ENCODE measurements at places on chromosomes 7 and 10.

- DNase-seq, result no peak
Measured at GRCh38 chr7:44889086-44889781, 3.9 kb upstream of the PURB start.

DNA sequence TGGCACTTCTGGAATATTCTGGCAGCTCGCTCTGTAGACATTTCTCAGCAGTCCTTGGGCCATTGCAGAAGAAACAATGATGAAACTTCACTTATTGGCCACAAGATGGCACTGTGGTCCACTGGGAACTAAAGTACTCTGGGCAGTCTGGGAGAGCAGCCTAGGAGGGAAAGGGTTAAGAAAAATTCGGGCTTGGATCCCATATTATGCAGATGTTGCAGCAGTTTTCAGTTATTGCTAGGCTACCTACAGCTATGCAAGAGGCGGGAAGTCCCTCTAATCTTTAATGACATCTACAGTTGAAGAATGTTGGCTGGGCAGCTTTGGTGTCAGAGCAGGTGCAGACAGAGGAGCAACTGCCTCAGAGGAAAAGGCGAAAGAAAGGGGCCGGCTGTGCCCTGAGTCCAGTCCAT, 201.7 kb upstream of the PRSS58 start:
- peak; percentile 84 for DNase-seq

DNA sequence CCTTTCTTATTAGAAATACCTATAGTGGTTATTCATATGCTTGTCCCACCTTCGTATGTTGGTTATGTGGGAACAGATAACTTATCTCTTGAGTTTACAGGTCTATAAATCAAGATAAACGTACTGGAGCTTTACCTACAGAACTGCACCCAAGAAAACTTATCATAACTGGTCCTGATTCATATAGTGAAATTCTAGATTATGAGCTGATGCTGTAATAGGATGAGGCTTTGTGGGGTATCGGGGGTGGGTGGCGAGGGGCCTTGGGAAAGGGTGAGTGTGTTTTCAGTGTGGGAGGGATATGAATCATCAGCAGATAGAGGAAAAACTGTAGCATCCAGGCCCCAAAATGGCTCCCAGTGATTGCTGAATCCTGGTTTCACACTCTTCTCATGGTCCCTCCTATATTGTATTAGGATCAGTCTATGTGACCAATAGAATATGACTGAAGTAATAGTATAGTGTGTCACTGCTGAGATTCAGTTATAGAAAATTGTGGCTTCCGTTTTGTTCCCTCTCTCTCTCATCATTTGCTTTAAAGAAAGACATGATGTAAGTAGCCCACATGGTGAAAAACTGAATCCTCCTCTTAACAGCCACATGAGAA, 706.8 kb upstream of the LRRTM3 start:
- no peak for DNase-seq

DNA sequence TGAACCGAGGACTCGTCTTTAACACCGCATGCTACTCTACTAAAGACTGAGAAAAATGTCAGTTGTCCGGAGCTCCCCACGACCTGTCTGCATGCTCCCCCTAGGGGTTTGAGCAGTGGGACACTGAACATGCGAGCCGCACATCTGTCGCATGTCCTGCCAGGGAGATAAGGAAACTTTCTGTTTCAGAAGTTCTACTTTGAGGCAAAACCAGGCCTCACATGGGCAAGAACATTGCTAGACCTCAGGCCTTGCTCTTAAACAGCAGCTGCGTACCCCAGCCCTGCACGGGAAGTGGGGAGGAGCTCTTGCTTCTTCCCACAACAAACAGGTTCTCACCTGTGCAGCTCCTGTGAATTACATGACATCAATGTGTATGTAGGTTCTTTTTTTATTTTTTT, 30.3 kb upstream of the HERPUD2 start:
- no peak for DNase-seq

- no peak for DNase-seq
Measured at GRCh38 chr7:87648316-87648715, 20.1 kb downstream of the RUNDC3B start.

DNA sequence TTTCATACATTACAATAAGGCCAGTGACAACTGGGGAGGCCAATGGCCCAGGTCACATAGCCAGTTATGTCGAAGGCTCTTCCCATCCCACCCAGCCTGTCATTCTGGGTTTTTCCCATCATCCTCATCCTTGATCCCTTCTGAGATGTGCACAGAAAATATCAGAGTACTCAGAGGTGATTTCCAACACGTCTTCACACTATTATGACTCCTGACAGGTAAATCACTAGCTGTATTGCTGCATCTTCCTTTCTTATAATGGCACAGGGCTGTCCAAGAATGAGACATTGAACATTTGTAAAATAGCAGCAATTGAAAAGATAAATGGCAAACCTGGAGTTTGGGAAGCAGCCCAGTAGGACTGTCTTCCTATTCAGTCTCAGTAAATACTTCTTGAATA, 159.9 kb downstream of the PLXNA4 start:
- DNase-seq, result no peak
